ENCODE measurements at places on chromosomes 2 and 18. TPM values are rescaled to one million over a fixed set of nuclear protein-coding genes. Genes with fewer than 3 reads are reported as not detected.

The POU3F3 gene
- not detected for total RNA-seq

The CNDP1 gene
- total RNA-seq, result 0.33 TPM

The ANKRD36 gene
- total RNA-seq, result 34.5 TPM

- no peak for DNase-seq
These were observed 147.7 kb downstream of the WDPCP start for GRCh38 chr2:63440612-63441011.

DNA sequence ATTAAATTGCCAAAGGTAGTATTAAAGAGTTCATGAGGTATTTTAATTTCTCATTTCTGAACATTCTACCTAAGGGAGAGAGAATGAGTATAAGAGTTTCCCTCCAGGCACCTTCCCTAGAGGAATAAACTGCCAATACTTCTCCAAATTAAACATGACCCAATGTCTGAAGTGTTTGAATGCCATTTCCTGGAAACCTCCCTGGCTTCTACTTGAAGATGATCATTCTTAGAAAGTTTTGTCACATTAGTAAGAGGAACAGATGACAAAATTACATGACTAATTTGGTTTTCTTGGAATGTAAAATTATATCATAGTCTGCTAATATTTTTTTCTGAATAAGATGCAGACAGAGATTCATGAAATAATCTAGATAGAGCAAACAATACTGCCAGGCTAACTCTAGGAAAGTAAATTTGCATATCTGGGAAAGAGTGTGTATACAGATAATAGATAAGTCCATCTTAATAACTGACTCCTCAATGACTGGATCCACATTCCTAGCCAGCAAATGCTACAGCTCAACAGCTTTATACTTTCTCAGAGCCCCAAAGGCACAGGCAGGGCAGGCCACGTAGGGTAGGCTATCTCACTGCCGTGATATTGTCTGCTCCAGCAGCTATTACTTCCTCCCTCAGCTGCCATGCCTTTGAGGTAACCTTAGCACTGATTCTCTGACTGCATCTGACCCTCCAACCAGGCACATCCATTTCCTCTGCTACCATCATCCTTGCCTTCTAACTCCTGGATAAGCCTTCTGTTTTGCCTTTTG is 630.8 kb upstream of the PIK3C3 start:
- no peak for DNase-seq

GRCh38 chr2:201996679-201997314 is 36.9 kb upstream of the FZD7 start:
- DNase-seq, result no peak

- DNase-seq, result no peak
These were observed 150.4 kb upstream of the ITGA4 start for GRCh38 chr2:181306785-181307184.

DNA sequence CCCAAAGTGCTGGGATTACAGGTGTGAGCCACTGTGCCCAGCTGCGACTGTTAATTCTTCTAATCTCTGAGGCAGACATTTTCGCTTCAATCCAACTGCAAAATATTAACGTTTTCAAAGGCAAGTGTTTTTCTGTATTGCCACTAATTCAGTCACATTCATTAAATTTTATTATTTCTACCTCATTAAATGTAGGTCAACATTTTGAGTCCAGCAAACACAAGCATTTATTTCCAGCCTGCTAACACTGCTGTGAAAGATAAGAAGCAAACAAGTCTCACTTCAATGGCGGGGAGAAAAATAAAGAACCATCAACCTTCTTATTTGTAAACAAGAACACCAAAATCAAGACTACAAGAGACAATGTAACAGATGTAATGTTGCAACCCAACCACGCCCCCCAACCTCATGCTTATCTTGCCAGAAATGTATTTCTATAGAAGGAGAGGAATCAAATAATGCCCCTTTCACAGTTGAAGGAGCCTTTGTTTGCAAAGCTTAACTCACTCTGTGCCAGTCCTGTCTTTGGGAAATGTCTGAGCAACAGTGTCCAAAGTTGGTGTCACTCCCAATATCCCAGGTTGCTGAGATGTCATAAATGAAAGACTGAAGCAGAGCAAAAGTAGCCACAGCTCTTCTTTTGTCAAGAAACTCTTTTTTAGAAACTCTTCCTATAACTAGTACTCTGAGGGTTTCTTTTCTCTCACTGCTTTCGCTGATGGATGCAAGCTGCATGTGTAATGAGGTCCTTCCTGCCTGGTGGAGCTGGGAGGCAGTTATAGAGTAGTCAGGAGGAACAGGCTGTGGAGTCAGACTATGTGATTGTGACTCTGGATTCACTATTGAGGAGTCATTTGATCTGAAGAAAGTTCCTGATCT is 8.6 kb downstream of the DOCK10 start:
- no peak for DNase-seq
